Stimulated activated CD8-positive, alpha-beta memory T cell treated with anti-CD3 and anti-CD28 coated beads, Interleukin-7, amount 100 ng/mL, for 24 hours (primary cell): ENCODE measurements at places on chromosomes 3 and 15.

DNA sequence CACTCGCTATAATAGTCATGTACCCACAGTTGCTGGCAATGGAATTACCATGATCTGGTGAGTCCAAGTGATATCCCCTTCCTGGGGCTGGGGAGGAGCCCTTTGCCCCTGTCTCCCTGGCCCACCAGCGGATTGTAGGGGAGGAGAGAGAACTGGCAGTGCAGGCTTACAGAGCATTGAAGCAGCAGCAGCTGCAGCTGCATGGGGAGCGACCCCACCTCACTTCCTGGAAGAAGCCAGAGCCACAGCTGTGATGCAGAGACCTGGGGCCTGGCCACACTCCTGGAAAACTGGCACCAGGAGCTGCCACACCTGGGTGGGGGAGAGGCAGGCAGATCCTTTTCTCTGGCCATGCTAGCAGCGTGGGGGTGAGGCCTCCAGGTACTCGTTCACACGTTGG lies 300.1 kb upstream of the PROK2 start:
- DNase-seq: no peak

DNA sequence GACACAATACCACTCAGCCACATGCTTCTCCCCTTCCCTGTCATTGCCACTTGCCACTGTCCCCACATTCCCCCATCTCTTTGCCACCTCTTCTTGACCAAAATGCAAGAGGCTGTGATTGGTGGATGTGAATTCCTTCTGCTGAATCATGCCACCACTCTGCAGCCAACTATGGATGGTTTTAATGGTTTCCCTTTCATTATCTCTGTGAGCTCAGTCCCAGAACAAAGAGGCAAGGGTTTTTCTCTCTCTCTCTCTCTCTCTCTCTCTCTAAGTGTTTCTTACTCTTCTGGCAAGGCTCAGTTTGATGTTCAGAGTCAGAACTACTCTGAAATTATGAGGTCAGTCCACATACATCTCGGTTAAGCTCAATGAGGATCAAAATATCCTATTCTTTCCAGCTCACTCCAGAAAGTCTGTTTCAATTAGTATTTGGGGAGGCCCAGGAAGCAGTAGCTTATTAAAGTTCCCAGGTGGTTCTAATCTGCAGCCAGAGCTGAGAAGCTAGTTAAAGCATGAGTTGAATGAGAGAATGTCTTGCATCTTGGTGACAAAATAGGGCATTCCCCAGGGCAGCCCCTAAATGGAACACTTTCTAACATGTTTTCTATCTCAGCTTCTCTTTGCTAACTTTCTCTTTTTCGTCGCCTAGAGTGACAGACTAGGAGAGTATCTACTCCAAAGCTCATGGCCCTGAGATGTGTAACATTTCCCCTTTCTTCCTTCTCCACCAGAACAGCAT lies 8.5 kb upstream of the ILDR1 start:
- no peak for DNase-seq

DNA sequence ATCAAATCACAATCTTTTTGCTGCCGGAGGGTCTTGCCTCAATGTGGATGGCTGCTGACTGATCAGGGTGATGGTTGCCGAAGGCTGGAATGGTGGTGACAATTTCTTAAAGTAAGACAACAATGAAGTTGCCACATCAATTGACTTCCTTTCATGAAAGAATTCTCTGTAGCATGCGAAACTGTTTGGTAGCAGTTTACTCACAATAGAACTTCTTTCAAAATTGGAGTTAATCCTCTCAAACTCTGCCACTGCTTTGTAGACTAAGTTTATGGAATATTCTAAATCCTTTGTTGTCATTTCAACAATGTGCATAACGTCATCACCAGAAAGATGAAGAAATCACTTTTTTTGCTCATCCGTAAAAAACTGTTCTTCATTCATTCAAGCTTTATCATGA lies 65.8 kb downstream of the B3GNT5 start:
- DNase-seq: no peak

GRCh38 chr3:66499881-66500575 lies 794 bp downstream of the LRIG1 start:
- DNase-seq: no peak

DNA sequence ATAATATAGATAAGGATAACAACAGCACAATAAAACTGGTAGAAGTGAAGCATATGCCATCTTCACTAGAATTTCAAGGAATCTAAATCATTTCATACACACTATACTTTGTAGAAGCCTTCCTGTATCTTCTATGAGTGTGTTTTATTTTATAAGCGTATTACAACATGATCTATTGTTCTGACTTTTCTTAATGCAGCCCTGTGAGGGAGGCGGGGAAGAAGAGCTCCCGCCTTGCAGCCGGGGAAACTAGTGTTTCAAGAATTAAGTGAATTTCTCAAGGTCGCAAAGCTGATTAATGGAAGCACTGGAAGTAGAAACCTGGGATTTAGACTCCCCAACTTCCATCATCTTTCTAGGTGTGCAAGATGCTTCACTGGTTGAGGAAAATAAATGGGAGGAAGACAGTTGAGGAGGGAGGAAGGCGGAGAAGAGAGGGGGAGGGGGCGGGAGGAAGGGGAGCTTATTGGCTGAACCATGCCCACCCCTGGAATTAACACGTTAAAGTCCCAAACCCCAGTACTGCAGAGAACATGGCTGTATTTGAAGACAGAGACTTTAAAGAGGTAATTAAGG lies 32.9 kb downstream of the VGLL4 start:
- DNase-seq: no peak

GRCh38 chr3:50534681-50535330 lies 31.4 kb upstream of the CACNA2D2 start:
- DNase-seq: no peak

DNA sequence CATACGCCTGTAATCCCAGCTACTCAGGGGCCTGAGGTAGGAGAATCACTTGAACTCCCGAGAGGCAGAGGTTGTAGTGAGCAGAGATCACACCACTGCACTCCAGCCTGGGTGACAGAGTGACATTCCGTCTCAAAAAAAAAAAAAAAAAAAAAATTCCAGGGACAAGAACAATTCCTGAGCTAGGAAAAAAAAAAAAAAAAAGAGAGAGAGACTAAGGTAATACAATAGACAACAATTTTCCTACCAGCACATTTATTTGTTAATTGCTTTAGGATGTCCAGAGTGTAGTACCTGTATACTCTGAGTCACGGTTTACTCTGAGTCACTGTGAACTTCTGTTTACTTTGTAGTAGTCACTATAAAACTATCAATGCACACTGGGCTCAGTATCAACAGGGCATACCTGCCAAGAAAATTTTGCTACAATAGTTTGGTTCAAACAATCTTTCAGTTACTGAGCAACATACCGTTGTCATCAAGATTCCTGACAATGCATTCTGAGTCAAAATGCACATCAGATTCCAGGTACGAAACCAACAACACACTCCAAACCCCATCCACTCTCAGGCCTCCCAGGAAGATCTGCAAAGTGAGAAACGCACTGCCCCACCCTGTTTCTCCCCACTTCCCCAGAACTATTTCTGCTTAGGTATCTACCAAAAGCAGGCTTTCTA lies 28.3 kb downstream of the IGF2BP2 start:
- no peak for DNase-seq

DNA sequence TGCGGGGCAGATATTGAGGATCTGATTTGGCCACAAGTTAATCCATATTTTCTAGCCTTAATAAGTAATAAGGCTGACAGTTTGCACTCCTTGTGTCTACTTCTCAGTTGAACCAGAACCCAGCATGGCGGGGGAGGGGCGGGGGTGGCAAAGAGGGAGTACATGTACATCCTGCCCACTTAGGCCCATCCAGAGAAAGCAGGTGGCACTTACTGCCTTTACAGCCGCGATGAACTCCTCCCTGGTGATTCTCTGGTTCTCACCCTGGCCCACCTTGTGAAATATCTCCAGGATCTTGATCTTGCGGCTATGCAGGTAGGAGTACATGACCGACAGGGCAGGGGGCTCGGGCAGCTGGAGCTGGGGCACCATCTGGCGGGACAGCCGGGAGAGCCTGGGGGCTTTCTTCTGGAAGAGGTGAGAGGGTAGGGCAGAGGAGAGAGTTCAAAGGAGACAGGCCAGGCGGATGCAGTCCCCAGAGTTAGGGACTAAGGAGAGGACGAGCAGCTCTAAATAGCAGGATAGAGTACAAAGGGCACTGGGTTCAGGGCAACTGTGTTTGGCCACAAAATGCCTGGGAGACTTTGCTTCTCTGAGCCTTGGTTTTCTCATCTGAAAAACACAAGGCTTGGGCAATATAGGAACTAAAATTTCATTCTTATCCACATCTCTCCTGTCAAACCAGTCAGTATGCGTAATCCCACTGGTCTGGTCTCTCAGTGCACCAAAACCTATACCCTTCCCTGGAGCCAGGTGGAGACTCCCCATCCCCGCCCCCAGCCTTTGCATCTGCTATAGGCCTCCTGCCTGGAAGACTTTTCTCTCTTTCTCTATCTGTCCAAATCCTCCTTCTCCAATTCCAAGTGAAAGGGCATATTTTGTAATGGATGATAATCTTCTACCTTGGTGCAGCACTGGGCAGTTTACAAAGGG lies 10.1 kb downstream of the EFCAB12 start:
- DNase-seq: no peak

GRCh38 chr3:140363801-140364200 lies 314.1 kb upstream of the TRIM42 start:
- no peak for DNase-seq

DNA sequence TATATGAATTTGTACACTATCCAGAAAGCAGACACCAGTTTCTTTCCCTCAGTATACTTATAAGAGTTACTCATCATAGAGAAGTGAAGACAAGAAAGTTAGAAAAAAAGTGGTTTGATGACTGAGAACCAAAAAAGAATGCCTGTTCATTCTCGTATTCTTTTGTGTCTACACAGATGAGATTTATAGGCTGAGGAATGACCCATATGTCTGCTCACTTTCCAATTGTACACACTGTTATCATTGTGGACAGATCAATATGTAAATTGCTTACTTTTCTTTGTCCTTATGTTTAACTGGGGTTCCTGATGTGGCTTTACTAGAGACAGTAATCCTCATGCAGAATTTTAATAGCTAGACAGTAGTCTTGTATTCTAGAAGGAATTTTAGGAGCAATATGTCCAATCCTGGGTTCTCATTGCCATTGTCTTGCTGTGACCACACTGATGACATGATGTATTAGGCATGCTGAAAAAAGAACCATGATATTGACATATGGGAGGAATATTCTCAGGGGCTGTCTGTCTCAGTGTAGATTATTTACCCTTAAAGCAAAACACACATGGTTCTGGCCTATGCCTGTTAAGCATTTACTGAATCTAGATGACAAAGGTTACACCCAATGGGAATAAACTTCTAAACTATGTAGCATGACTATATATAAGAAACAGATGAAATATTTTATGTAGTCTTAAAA lies 669.7 kb downstream of the ROBO1 start:
- no peak for DNase-seq

DNA sequence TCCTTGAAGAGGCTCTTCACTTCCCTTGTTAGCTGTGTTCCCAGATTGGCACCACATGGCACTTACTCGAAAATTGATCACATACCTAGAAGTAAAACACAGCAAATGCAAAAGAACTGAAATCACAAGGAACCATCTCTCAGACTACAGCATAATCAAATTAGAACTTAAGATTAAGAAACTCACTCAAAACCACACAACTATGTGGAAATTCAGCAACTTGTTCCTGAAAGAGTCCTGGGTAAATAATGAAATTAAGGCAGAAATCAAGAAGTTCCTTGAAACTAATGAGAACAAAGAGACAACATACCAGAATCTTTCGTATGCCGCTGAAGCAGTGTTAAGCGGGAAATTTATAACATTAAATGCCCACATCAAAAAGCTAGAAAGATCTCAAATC lies 566.3 kb upstream of the TGFBR2 start:
- DNase-seq: no peak

DNA sequence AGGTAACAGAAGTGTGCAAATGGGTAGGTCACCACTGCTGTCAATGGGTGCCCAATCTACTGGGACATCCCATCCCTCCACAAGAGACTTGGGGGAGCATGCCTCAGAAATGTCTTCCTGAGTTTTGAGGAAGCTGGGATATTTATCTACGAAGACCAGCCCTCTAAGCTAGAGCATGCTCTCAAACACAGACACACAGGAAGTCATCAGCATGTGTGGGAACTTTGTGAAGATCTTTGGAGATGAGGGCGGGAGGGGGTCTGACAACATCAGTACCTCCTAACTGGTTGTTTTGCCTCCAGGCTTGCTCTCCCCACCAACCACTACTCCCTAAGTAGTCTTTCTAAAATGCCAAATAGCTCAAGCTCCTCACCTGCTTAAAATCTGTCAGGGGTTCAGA lies 3.5 kb upstream of the MEF2A start:
- no peak for DNase-seq

GRCh38 chr15:26132811-26133210 lies 269.7 kb upstream of the ATP10A start:
- no peak for DNase-seq

- no peak for DNase-seq
Observed at GRCh38 chr3:61638741-61639140, 77.4 kb downstream of the PTPRG start.

DNA sequence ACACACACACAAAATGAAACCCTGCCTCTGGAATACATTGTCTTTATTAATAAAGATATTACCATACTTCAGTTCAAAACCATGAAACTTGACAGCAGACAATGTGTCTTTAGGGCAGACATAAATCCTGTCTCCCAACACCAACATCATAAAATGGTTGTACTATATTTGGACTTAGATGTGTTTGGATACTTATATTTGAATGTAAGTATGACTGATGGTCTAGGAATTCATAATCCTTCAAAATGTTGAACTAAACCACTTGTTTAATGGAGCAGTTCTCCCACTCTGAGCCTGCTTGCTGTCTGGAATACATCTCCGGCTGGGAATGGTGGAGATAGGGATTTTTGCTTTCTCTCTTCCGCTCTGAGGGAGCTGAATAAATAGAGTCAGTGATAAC lies 10.6 kb downstream of the FBN1 start:
- no peak for DNase-seq

GRCh38 chr3:17050506-17050905 lies 165.8 kb downstream of the PLCL2 start:
- no peak for DNase-seq

- DNase-seq: no peak
Observed at GRCh38 chr3:30516238-30516637, 90.2 kb upstream of the TGFBR2 start.

DNA sequence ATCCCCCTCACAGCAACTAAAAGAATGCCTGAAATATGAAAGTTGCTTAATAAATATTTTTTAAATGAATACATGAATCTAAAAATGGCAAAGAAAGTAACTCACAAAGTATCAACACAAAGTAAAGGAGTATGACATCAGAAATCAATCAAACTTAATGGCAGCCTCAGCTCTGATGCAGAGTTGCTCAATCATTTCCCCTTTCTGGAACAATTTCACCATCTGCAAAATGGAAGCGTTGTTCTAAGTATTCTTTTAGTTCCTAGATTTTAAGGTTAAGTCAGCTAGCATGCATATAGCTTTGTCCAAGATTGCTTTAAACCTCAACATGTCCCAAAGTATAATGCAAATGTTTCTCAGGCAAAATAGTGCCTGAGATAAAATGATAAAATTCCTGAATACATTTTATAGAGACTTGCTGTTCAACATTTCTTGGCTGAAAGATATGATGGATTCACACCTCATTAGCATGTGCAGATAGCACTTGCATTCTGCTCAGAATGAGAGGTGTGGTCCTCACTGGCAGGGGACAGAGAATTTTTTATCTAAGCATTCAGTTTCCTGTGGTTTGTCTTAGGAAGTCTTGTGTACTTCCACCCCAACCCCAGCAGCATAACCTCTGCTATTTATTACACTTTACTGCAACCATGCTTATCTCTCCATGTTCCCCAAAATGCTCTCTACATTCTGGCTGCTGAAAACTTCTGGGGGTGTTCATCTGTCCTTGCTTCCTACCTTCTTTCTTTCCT lies 429.3 kb downstream of the GRM7 start:
- no peak for DNase-seq
